ENCODE measurements at places on chromosomes 7 and 10.
A peak's percentile ranks its signal among the peaks of the same experiment; 100 is the strongest.

- no peak for DNase-seq
Observed at GRCh38 chr10:60456053-60456452, 66.4 kb upstream of the ANK3 start.

DNA sequence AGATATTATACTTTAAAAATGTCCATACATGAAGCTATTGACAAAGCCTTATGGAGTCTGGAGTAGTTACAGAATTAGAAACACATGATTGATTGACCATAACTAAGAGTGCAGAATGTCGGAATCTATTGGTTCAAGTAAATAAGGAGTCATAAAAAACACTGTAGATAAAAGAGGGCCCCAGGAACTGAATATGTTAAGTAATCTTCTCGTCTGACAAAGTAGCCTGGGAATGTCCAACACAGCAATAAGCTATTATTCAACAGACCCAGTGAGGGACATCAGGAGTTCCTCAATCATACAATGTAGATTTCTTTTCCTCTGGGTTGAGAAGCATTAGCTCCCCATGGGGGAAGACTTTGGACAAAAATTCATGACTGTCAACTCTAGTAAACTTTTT is 782.0 kb downstream of the SUGCT start:
- no peak for DNase-seq

DNA sequence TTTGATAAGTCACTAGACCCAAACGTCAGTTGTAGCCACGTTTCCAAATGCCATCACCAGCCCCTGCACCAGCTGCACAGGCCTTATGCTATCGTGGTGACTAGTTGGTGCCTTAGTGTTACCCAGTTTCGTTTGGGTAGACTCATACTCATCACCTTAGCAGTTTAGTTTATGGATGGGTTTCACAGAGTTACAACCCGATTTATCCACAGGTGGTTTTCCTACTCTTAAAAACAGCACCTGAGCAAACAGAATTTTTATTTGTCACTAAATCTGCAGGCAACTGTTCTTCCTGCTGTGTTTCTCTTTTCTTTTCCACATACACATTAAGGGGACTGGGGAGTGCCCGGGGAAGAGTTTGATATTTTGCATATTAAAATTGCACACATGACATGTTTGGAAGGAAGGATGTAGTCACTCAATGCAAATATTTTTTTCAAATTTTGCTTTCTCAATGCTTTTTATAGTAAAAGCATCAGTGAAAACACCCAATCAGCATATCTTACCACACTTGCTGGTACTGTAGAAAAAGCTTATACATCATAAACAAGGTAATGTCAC is 41.6 kb downstream of the PDSS1 start:
- DNase-seq = no peak

- DNase-seq = no peak
Observed at GRCh38 chr7:95101422-95101821, 194.0 kb downstream of the PPP1R9A start.

DNA sequence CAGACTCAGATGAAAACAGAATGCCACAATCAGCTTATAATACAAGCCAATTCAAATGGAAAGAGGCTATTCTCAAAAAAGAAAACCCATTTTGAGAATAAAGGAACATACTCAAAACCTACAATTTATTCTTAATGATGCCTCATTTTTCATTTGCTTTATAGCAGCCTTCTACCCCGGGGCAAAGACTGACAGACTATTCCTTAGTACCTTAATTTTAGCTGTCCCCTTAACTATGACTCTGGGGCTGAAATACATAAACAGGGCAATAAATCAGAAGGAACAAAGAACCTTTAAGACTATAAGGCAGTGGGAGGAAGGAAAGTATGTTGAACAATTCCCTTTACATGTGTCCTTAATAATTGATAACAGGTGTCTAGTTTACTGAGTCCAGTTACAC is 76.8 kb downstream of the TMEM106B start:
- DNase-seq = no peak

DNA sequence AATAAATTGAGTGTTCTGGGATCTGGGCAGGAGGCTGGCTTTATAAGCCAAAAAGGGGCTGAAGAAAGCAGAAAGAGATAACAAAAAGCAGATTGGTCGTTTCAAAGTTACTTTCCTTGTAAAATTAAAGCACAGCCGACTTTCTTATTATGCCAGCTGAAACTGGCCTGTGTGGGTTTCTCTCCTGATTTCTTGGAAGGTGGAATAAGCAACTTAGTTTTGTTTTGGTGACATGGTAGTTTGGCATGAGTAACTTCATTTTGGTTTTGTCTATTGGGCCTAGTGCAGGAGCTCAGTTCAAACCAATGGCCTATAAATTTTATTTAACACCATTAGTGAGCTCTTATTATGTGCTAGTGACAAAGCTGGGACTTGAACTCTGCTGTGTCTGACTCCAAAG is 13.2 kb upstream of the DNAJC12 start:
- DNase-seq = no peak

- no peak for DNase-seq
Observed at GRCh38 chr10:108556186-108556585, 1367.1 kb downstream of the XPNPEP1 start.

DNA sequence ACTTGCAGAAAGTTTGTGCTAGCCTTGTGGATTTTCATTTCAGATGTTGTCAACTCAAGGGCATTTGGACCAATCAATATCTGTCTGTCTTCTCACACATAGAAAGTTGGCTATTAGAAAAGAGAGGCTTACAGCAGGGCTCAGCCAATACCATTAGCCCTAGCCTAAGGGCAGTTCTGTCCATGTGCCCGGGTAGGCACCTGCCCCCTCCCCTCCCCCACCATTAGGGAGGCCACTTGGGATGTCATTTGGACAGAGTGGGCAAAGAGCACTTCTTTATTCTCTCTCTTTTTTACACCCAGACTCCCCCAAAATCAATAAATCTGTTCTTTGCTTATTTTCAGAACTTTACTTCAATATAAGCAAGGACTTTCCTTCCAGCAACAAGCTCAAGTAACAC is 188.5 kb upstream of the MKI67 start:
- DNase-seq = no peak

GRCh38 chr7:1289666-1290025 is 57.0 kb downstream of the UNCX start:
- no peak for DNase-seq

DNA sequence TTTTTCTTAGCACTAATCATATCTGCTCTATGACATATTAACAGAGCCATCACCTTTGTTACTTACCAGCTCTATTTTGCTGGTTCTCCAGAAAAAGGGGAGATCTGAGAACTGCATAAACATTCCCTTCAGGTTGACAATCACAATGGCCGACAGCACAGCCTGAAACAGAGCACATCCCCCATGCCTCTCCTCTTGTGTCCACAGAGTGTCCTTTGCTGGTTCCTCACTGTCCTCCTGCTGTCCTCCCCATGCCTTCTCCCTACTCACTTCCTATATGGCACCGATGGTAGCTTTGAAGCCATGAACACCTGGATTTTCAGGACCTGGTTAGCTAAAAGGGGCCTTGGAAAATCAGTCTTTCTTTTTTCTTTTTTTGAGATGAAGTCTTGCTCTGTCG is 41.8 kb downstream of the PSMC2 start:
- DNase-seq = no peak

DNA sequence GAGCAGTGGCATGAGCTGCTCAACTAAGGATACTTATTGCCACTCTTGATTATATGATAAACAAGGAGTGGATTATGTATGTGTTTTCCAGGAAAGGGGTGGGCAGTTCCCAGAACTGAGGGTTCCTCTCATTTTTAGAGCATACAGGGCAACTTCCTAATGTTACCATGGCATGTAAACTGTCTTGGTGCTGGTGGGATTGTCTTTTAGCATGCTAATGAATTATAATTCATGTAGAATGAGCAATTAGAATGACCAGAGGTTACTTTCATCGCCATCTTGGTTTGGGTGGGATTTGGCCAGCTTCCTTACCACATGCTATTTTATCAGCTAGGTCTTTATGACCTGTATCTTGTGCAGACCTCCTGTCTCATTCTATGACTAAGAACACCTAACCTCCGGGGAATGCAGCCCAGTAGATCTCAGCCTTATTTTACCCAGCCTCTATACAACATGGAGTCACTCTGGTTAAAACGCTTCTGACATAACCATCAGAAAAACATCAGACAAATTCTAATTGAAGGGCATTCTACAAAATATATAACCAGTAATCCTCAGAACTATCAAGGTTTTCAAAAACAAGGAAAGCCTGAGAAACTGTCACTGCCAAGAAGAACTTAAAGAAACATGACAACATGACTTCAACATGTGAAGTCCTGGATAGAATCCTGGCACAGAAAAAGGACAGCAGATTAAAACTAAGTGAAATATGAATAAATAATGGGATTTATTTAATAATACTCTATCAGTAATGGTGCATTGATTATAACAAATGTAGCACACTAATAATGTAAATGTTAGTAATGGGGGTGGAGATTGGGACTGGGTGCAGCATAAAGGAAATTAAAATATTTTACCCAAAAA is 365.0 kb downstream of the SEMA3D start:
- DNase-seq = no peak

DNA sequence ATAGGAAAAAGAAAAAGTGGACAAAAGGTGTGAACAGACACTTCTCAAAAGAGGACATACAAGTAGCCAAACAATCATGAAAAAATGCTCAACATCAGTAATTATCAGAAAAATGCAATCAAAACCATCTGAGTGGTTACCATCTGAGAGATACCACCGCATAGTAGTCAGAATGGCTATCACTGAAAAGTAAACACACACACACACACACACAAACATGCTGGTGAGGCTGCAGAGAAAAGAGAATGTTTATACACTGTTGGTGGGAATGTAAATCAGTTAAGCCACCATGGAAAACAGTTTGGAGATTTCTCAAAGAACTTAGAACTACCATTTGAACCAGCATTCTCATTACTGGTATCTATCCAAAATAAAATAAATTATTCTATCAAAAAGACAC is 145.7 kb downstream of the CYP26A1 start:
- no peak for DNase-seq

DNA sequence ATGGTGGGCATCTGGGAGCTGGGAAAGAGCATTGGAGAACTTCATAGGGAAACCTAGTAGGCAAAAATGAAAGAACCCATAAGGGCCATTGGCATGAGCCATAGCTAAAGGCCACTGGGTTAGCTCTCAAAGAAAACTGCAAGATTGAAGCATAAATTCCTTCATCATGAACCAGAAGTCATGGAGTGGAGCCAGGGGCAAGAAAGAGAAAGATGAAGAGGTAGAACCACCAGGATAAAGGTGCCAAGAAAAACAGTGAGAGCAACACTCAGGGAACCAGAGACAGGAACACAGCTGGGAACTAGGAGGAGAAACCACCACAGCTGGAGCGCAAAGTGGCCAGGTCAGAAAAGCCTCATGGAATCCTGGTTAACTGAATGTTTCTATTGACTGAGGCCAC is 11.5 kb upstream of the SGMS1 start:
- peak; percentile 93 for DNase-seq

DNA sequence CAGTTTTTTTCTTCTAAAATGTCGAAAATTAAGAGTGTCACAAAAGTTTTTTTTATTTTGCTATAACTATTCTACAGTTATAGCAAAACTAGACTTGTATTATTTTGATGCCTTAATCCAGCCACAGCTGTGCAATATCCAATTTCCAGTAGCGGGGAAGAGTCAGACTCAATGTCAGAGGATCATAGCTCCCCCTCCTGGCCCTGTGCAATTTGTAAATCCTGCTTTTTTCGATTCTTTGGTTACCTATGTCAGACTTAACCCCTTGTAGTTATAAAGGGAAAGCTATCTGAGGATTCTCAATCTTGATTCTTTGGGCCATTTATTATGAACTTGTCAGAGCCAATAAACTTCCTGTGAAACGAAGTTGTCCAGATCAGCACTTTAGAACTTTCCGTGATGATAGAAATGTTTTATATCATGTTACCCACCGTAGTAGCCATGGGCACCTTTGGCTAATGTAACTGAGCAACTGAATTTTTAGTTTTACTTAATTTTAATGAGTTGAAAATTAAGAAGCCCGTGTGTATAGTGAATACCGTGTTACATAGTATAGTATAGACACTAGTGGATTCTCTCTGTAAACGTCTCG is 87.7 kb upstream of the PRKCQ start:
- DNase-seq = peak; percentile 7

DNA sequence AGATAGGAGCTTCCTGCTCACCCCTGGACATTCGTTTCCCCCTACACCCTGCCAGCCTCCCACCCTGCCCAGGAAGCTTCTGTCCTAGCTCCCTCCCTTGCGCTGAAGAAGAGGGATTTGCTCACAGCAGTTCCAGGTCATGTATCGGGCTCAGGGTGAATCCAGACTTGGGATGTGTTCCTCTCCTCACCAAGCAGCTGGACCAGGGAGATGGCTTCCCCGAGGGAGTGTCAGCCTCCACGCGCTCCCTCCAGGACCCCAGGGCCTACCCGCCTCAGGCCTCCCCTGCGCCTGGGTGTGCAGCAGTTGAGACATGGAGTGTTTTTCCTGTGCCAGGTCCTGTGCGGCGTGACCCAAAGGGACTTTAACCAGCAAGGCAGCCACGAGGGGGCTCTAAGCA is 435.6 kb upstream of the FOXK1 start:
- DNase-seq = no peak

GRCh38 chr10:29540016-29540415 is 94.8 kb downstream of the SVIL start:
- DNase-seq = no peak

DNA sequence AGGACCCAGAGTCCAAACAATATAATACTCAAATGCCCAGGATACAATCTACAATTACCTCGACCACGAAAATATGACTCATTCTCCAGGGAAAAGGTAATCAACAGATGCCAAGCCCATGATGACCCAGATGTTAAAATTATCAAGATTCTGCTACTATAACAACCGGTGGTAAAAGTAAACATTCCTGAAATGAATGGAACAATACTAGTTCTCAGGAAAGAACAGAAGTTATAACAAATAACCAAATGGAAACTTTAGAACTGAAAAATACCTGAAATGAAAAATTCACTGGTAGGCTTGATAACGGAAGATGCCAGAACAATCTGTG is 34.1 kb upstream of the GUSB start:
- DNase-seq = no peak

DNA sequence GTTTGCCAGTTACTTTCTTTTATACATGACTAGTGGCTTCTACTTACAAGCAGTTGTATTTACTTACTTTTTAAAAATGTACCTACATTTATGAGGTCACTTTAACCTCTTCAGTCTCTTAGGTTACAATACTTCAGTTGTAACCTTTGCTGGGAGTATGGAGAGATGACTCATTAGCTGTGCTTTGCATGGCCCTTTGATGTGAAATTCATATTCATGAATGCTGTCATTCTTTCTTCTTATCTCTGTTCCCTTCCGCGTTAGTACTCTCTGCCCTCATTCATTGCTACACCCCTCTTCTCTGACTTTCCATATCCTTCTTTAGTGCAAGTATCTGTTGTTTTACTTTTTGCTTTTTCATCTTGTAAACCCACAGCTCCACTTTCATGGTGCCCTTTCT is 164.3 kb downstream of the BMPER start:
- DNase-seq = no peak
